Stimulated activated CD4-positive, alpha-beta T cell treated with anti-CD3 and anti-CD28 coated beads, Interleukin-4, amount 100 ng/mL, for 1 hour (primary cell): ENCODE measurements at places on chromosomes 11 and 22.
A peak's percentile ranks its signal among the peaks of the same experiment; 100 is the strongest.

DNA sequence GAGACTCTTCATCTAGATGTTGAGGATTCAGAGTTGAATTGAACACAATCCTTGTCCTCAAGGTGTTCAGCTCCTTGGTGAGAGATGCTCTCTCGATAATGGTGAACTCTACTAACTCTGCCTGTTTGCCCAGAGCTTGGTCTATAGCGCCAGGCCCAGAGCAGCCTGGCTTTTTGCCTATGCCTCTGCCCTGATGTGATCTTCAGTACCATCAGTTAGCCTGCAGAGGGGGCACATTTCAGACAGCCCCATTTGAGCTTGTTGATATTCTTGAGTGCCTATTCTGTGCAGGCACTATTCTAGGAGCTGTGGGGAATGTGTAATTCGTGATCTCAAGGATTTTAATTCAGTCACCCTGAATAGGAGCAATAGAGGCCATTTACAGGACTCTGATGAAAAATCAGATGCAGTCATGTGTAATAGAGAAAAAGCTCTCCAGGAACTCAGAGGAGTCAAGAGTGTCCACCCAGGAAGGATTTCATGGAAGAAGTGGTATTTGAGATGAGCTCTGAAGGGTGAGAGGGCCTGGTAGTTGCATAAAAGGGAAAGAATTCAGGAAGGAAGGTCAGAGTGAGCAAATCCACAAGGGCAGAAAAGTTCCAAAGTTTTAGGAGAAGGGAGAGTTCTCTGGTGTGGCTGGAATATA lies 19.3 kb downstream of the GTPBP1 start:
- no peak for DNase-seq

- DNase-seq = no peak
Measured at GRCh38 chr11:70756756-70757155, 358.4 kb downstream of the CTTN start.

DNA sequence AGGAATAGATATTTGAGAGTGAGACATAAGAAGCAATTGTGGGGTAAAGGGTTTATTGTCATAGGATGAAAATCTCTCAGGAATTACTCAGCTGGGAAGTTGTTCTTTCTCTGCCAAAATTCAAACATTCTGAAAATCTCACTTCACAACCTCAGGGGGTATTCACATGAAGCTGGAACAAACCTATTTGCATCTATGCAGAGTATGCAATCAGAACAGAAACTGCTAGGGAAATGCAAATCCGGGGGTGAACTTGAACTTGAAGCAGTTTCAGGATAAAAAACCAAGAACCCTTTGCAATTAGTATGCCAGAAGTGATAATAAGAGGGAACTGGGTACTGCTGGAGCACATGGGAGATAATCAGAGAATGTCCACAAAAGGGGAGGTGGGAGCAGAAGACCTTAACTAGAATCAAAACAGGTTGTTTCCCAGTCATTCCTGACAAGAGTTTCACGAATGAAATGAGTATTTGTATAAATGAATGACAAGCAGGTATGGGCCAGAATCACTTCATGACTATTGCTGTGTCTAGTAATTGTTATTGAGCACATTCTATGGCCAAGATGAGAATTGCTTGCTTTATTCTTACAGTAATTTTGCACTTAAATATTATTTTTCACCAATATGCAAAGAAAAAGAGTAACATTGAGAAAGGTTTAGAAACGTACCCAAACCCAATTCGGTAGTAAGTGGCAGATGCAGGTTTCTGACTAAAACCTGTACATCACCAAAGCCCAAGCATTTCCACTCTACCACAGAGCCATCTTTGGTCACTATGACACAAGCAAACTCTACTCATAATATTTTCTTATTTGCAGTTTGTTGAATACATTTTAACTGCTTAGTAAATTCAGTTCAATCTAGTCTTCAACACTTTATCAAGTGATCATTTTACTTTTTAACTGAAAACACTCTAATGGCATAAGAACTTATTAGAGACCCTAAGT lies 61.8 kb upstream of the UBASH3B start:
- no peak for DNase-seq

- no peak for DNase-seq
Measured at GRCh38 chr11:71148716-71149115, 103.7 kb downstream of the SHANK2 start.

GRCh38 chr22:42440728-42441127 lies 8.5 kb upstream of the NFAM1 start:
- DNase-seq = no peak

- DNase-seq = no peak
Measured at GRCh38 chr11:95337972-95338429, 107.0 kb upstream of the SESN3 start.

- DNase-seq = no peak
Measured at GRCh38 chr11:114251815-114252337, 44.3 kb upstream of the NNMT start.

DNA sequence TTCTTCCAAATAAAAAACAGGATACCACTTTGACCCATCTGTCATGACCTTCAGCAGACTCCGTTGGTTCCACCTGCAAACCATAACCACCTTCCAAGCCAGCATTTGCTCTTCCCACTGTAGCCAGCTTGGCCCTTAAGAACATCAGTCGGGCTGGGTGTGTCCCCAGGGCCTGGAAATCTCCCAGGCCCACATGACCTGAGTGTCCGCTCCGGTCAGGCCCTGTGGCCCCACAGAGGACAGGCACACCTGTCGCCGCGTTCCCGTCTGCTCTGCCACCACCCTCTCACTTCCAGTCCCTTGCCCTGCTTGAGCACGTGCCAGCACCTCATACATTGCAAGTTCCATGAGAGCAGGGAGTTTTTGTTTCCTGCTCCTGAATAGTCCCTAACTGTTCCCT lies 65.7 kb upstream of the PITPNB start:
- no peak for DNase-seq

GRCh38 chr11:131408025-131408640 lies 37.7 kb downstream of the NTM start:
- no peak for DNase-seq

GRCh38 chr11:1350086-1350725 lies 39.5 kb upstream of the BRSK2 start:
- no peak for DNase-seq

- no peak for DNase-seq
Measured at GRCh38 chr11:77087723-77088225, 14.9 kb upstream of the OMP start.

- no peak for DNase-seq
Measured at GRCh38 chr22:20102203-20102780, 13.6 kb upstream of the RANBP1 start.

DNA sequence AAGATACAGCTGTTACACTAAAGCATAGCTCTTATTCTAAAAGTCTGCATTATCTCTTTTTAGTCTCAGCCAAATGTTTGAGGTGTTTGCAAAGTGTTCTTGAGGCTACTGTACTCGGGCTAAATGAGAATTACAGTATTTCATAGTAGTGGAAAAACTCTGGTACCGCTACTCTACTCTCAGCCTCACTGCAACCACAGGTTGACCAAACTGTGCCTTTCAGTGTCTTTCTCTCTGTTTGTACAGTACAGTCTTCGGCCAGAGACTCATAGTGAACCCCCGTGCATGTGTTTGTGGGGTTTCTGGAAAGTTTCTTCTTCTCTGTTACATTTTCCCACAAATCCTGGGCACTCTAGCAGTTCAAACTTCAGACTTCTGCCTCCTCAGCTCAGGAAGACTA lies 7.4 kb upstream of the LUZP2 start:
- DNase-seq = no peak

- DNase-seq = no peak
Measured at GRCh38 chr22:50303848-50304527, 3.5 kb downstream of the PLXNB2 start.

DNA sequence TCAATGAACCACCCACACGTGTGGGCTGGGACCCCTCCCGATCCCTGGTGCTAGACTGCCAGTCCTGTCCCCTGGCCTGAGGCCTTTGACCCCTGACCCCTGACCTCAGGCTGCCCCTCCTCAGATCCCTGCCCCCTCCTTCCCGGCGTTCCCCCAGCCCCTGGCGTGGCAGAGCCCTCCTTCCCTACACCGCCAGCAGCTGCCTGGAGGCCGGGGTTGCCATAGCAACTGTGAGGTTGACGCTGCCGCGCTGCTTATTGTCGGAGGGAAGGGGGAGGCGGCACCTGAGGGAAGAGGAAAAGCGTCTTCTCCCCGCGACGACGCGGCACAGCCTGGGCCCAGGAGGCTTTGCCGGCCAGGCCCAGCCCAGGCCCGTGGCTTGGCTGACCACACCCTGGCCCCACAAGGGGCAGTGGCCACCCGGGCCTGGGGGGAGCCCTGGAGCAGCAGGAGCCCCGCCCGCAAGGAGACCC lies 32.6 kb downstream of the SHANK3 start:
- no peak for DNase-seq

GRCh38 chr22:37566903-37567798 lies 6.9 kb downstream of the CDC42EP1 start:
- peak; percentile 88 for DNase-seq

DNA sequence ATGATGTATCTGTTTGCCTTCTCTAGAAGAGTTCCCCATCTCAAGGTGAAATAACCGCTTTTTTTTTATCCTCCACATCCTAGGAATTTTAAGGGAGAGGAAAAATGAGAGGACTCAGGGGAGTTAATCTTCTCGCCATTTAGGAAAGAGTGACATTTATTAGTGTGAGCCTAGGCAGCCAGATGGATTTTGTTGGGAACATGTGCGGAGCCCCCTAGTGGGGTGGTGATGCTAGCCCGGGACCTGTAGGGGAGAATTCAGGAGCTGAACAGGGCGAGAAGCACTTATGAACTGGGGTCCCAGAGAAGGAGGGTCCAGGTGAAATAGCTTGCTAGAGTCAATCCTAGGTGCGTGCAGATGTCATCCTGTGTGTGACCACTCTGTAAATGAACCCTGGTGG lies 10.7 kb downstream of the IL17RA start:
- no peak for DNase-seq

- DNase-seq = no peak
Measured at GRCh38 chr22:42773167-42773566, 52.5 kb upstream of the A4GALT start.

DNA sequence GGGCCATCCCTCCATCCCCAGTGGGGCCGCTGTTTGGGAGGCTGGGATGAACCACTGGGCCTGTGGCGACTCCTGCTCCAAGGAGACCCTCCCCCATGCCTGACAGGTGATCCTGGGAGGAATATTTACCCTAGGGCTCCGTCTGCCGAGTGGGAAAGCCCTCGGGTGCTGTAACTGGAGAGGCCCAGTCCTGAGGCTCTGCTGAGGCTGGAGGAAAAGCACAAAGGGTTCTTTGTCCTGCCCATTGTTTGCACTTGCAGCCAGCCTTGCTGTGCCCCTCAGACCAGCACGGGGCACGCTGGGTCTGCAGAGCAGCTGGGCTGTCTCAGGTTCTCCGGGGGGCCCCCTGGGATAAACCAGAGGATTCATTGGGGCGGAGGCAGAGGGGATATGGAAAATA lies 321.1 kb downstream of the MN1 start:
- no peak for DNase-seq

DNA sequence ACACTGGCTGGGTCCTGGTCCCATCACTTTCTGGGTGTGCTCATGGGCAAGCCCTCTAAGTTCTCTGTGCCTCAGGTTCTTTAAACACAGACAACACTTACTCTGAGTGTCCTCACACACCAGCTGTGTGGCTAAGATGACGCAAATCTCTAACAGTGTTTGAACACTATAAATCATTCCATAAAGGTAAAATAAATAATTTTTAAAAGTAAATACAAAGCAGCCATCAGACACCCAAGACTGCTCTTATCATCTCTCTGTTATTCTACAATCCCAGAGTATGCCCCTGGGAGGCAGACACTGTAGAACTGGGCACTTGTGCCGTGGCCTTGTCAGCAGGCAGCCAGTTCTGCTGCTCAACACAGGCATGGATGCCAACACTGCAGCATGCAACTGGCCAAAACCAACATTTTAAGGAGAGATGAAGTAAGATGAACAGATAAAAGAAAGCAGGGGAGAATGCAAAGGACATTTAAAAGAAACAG lies 56.8 kb downstream of the RPL27A start:
- no peak for DNase-seq

- no peak for DNase-seq
Measured at GRCh38 chr22:42907404-42908373, 50.6 kb upstream of the ARFGAP3 start.

DNA sequence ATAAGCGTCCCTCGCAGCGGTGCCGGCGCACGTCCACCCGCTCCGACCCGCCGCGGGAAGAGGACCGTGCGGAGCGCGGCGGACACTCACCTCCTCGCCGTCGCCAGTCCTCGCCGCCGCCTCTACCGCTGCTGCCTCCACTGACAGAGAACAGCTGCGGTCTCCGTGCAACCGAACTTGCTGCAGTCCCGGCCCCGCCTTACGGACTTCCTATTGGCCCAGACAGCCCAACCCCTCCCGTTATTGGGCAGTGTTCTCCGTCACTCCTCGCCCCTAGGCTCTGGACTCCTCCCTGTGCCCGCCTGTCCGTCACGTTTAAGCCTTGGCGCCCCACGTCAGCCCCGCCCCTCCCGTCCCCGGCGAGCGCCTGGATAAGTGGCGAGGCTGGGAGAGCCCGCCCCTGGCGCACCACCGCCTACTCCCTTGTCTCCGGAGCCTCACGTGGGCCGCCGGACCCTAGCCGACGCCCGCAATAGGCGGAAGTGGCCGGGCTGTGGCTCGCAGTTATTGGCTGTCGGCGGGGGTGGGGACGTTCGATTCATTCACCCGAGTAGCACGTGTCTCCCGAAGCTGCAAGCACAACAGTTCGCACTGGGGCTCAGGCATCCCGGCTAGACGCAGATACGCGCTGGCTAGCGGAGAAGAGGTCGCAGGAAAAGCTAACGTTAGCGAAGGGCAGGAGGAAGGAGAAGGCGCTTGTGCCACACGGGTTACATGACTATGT lies at the start of gene PC:
PC (minus strand) TSS at position 152 of the 724 bp plus-strand sequence. CDS start 86,224 bp downstream, outside the sequence.
- peak; percentile 96 for DNase-seq

DNA sequence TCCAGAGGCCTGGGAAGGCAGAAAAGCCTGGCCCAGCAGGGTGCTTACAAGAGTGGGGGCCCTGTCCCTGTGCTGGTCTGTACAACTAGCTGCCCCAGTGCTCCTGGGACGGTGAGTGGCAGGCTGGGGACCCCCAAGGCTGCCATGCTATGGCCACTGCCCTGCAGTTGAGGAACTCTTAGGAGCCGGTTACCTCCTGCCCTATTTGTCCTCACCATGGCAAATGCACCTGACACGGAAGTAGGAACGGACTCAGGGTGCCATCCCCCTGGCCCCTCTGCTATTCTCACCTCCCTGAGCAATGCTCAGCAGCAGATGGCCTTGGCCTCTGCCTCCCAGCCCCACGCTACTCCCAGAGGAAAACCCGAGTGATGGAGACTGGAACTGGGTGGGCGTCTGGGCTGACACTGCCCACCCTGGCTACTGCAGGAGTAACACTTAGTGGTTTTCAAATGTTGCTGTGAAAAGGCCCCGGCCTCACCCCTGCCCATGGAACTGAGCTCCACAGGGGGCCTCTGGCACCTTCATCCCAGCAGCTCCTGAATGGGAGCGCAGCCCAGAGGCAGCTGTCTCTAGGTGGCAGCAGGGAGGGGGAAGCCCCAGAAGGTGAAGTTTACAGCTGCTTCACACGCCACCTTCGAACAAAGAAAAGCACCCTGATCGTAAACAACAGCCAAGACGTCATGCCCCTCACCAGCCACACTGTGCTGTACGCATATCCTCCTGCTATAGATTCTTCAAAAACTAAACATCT lies 105.3 kb downstream of the CTTN start:
- no peak for DNase-seq
